ENCODE measurements at places on chromosomes 3 and 15.

GRCh38 chr3:46116996-46117395, 89.7 kb upstream of the XCR1 start:
- no peak for DNase-seq

- DNase-seq = no peak
Observed at GRCh38 chr3:122014741-122015140, 7.3 kb downstream of the ILDR1 start.

DNA sequence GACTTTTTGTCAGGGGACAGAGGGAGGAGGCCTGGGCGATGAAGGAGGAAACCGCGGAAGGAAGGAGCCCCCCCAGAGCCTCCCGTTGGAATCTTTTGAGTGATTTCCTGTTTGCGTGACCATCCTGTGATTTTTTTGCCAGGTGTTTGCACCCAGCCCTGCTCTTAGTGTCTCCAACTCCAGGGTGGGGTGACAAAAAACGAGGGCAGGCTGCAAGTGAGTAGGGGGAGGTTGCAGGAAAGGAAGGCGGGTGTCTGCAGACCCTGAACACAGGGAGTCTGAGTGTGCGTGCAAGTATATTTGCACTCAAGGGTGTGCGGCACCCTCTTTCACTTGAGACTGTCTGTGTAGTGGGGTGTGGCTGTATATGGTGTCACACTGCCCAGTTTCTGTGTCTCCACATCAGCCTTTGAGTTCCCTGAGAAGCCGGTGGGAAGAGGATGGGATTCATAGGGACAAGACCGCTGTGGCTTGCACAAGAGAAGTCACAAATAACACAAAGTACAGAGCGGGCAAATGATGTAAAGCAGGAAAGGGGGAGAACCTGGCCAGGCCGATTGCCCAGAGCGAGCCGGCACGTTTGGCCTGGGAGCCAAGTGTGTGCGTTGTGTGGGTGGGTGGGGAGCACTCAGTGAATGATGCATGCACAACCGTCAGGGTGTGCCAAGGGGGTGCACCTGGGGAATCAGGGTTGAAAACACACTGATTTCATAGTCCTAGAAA, 6.6 kb downstream of the ISLR2 start:
- no peak for DNase-seq

GRCh38 chr15:88255087-88255483, 1.5 kb downstream of the NTRK3 start:
- no peak for DNase-seq

DNA sequence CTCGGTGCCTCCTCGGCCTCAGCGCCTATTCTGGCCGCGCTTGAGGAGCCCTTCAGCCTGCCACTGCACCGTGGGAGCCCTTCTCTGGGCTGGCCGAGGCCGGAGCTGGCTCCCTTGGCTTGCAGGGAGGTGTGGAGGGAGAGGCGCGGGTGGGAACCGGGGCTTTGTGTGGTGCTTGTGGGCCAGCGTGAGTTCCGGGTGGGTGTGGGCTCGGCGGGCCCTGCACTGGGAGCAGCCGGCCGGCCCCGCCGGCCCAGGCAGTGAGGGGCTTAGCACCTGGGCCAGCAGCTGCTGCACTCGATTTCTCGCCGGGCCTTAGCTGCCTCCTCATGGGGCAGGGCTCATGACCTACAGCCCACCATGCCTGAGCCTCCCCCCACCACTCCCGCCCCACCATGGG, 26.6 kb upstream of the TRIM42 start:
- DNase-seq = no peak

GRCh38 chr3:25429361-25430286, 1.6 kb downstream of the RARB start:
- no peak for DNase-seq

- no peak for DNase-seq
Observed at GRCh38 chr3:49869525-49870126, at the start of gene CAMKV. Gene CAMKV, minus strand, starts transcription at chr3:49869906. Its CDS starts 7,518 bp downstream, at chr3:49862388.

DNA sequence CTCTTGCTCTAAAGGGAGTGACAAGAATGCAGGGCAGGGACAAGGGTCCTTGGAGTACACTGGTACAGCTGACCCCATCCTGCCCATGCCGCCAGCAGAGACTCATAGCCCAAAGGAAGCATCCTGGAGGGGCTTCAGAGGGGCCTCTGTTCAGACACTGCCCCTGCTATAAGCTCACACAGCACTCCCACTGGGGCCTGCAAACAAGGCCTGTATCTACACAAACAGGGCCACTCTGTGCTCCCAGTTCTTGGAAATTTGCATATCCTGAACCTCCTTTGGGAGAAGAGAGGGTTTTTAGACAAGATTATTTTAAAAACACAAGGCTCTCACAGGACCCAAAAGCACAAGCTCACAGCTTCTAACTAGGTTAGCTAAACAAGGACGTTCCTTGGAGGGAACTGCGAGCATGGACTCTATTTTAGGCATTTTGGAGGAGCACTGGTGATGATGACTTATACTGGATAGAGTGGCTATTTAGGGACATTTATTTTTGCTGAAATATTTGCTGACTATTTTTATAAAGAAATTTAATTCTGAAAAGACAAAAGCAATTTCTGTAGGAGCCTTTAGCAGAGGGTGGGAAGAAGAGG, 16.4 kb upstream of the ANKRD34C start:
- no peak for DNase-seq

- peak; percentile 82 for DNase-seq
Observed at GRCh38 chr3:48739955-48740823, 23.2 kb upstream of the IP6K2 start.

DNA sequence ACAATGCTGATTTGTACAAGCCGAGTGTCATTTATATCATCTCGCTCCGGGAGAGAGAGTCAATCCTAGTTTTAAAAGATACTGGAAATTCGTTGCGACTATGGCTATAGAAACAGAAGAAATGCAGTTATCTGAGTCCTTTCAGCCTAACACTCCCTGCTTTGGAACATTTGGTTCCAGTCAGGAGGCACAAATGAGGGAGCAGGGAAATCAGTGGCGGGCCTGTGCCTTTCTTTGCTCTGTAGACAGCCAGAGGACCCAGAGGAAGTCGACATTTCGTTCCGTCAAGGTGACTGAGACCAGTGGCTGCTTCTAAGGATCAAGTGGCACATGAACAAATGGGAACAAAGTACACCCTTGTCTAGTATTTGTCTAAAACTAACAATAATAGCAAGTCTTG, 745 bp upstream of the RIOX2 start:
- no peak for DNase-seq

DNA sequence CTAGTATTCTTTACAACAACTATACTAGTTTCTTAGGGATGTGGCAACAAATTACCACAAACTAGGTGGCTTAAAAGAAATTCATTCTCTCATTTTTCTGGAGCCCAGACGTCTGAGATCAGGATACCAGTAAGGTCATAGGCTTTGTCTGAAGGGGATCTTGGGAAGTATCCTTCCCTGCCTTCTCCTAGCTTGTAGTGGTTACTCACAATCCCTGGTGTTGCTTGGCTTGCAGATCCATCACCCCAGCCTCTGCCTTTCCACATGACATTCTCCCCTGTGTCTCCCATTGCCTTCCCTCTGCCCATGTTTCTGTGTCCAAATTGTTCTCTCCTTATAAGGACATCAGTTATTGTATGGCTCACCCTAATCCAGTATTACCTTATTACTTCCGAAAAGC, 24.3 kb upstream of the CLDN1 start:
- no peak for DNase-seq

- no peak for DNase-seq
Observed at GRCh38 chr3:72044231-72044855, 259.4 kb upstream of the PROK2 start.
